CD4-positive, alpha-beta T cell treated with Interleukin-17A for 4 hours (primary cell): ENCODE measurements at places on chromosomes 7 and 10.

- DNase-seq, result no peak
Measured at GRCh38 chr10:100984672-100985177, 2.6 kb downstream of the MRPL43 start.

DNA sequence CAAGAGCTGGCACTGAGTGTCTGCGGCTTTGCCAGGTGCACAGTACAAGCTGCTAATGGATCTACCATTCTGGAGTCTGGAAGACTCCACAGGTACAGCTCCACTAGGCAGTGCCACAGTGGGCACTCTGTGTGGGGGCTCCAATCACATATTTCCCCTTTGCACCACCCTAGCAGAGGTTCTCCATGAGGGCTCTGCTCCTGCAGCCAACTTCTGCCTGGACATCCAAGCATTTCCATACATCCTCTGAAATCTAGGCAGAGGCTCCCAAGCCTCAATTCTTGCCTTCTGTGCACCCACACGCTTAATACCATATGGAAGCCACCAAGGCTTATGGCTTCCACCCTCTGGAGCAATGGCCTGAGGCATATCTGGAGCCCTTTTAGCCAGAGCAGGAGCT, 29.2 kb downstream of the IQUB start:
- no peak for DNase-seq

GRCh38 chr7:122217125-122217524, 73.1 kb upstream of the AASS start:
- DNase-seq, result no peak

GRCh38 chr10:49762566-49762877, 399 bp upstream of the OGDHL start:
- DNase-seq, result no peak

GRCh38 chr7:116621649-116622048, 50.3 kb upstream of the MET start:
- DNase-seq, result no peak

DNA sequence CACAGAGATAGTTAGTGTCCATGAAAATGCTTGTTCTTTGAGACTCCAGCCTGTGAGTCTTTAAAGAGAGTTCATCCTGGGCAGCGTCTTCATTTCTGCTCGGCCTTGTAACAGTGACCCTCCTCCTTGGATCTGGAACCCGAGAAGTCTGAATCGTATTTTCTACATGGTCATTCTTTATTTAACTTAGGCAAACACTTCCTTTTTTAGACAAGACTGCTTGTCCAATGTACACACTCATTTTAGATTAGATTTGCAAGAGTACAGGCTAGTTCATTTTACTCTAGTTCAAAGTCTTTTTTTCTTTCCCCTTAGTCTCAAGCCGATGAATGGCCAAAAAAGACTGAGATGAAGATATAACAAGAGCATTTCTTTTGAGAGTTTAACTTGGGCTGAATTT, 133.5 kb downstream of the CHN2 start:
- no peak for DNase-seq

DNA sequence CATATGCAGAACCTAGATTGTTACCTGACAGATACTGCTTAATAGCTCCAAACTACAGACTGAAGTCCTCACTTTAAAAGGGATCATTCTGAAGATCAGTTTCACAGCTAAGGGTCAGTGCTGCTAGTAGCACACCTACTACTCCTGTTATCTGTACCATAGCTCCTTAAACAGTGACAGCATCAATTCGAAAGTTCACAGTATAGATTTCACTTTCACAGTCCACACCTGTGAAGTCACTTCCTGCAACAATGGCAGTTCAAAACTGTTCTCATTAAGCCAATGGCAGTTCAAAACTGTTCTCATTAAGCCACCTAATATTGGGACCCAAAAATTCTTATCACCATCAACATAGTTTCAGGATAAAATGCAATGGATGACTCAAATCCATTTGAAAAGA, 10.7 kb upstream of the FHIP2A start:
- DNase-seq, result no peak

DNA sequence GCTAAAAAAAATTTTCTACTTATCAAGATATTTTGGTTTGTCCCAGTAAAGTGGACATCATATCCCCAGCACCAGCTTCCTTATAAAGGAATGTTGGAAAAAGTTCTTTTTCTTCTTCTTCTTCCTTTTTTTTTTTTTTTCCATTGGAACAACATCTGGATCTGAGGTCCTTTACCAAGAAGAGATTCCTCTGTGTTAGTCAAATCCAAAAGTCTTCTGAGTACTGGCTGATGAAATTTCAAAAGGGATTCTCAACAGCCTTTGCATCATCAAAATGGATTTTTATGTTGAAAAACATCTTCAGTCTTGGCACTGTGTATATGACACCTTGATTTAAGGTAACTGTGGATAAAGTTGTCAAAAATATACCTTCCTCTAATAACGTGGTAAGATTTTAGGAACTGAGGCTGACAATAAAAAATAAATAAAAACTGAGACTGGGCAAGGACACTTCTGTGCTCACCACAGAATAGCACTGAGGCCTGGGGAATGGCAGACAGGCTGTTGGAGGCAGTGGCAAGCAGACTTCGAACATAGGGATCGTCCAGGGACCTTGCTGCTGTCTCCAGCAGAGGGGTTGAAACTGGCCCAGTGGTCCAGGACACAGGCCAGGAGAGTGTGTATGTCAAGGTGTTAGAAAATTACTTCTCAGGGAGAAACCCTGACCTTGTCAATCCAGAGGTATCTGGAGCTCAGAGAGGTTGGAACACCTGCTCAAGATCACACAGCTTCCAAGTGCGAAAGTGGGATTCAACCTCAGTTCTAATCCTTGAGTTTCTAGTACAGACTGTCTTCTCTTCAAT, 130.4 kb downstream of the PTPN20 start:
- DNase-seq, result no peak

DNA sequence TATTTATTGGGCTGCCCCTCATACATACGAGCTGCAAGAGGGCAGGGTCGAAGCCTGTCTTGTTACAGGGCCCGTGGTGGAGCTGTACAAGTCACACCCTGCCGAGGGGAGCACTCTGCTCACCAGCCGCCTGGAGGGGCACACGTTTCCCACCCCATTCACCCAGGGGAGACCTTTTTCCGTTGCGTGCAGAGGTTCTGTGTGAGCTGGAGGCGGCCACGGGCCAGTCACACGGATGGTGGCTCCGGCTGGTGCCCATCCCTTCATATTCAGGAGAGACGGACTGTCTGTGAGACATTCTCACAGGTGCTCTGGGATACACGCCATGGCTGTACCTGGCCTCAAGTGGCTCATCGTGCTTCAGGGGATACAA, 47.9 kb upstream of the FAM20C start:
- DNase-seq, result no peak

GRCh38 chr10:30639946-30640786, 10.6 kb upstream of the LYZL2 start:
- DNase-seq, result peak; percentile 23

DNA sequence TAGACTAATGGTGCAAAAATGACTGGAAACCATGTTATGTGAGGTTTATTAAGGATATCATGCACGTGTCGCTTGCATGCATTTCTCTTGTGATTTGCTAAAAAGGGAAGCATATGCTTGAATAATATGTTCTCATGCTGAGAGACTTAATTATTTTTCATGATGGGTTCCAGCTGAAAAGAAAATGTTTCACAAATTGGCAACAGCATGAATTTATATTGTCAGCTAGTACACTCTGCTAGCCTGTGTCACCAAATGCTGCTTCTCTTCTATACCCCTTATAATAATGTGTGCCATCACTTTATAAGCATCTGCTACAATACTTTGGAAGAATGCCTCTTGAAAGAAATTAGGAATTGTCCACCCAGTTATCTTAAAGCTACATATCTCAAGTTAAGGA, 63.0 kb downstream of the GNAI1 start:
- no peak for DNase-seq

- no peak for DNase-seq
Measured at GRCh38 chr10:68560943-68561864, 1.1 kb downstream of the TET1 start.

DNA sequence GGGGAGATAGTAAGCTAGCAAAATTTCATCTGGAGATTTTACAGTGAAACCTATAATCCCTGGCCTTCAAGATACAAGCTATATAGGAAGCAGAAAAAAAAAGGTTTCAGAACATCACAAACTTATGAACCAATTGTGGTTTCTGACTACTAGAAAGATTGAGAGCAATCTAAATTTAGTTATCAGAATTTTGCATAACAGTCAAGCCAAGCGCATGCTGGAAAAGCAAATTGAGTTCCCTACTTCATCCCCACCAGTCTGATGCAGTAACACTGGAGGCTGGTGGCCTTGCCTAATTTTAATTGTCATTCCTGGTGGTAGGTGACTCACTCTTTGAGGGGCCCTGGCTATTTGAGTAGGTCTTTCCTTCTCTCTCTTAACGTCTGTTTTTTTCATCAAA, 46.3 kb upstream of the ELMO1 start:
- DNase-seq, result no peak

DNA sequence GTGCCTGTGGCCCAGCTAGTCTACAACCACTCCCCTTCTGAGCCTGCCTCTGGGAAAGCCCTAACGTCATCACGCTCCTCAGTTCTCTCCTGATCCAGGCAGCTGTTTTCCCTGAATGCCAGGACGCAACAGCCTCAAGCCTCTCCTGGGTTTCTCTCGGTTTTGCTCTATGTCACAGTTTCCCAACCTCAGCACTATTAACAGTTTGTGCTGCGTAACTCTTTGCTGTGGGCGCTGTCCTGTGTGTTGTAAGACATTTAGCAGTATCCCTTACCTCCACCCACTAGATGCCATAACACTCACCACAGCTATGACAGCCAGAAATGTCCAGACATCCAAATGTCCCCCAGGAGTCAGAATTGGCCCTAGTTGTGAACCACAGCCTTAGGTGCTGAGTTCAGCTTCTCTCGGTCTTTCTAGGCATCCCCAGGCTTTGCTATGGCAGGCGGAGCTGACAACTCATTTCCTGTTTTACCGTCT, 226.3 kb upstream of the NPVF start:
- DNase-seq, result no peak
